ENCODE measurements at places on chromosomes 11 and 22.
A peak's percentile ranks its signal among the peaks of the same experiment; 100 is the strongest.

GRCh38 chr11:19200410-19201201 is 1.2 kb downstream of the CSRP3 start:
- no peak for ATAC-seq

GRCh38 chr11:58075781-58076180 is 45.0 kb downstream of the OR6Q1 start:
- no peak for ATAC-seq

GRCh38 chr22:31107178-31107893 is at the start of gene SELENOM:
Gene SELENOM (minus strand): TSS chr22:31107568. CDS start chr22:31107505, 63 bp downstream.
- peak; percentile 97 for ATAC-seq

DNA sequence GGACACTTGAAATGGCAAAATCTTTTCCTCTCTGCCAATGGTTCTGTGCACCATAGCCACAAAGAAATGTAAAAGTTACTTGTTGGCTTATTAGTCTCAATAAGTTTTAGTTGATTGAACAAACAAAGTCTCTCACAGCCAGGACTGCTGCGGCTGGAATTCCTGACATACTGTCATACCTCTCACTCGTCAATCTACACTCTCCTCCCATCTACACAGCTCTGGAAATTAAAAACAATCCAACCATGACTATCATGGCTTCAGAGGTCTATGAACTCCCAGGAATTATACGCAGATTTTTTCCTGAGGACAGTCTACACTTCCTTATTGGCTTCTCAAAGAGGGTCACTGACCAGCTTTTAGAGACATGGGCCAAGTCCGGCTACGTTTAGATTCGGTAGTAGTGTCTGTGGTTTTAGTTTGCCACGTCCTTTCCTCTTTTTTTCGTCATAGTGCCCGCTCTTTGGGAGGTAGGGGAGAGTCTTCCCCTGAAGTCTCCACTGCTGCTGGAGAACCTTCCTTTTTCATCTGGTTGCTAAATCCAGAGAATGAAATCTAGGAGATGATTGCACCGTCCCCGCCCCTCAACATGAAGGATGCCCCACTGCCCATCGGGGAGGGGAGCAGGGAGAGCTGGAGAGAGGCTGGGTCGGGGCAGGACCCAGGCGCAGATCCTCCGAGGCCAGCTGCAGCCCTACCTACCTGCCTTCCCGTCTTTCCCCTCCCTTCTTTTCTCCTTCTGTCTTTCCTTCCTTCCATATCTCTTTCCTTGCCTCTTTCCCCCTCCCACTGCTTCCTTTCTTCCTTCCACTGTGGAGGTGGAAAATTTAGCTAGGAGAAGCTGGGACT is 1.0 kb upstream of the PLEKHB1 start:
- ATAC-seq: no peak

GRCh38 chr11:11620921-11621572 is 758 bp downstream of the GALNT18 start:
- peak; percentile 33 for ATAC-seq

GRCh38 chr11:59559886-59560285 is 48.5 kb downstream of the OR4D9 start:
- no peak for ATAC-seq

DNA sequence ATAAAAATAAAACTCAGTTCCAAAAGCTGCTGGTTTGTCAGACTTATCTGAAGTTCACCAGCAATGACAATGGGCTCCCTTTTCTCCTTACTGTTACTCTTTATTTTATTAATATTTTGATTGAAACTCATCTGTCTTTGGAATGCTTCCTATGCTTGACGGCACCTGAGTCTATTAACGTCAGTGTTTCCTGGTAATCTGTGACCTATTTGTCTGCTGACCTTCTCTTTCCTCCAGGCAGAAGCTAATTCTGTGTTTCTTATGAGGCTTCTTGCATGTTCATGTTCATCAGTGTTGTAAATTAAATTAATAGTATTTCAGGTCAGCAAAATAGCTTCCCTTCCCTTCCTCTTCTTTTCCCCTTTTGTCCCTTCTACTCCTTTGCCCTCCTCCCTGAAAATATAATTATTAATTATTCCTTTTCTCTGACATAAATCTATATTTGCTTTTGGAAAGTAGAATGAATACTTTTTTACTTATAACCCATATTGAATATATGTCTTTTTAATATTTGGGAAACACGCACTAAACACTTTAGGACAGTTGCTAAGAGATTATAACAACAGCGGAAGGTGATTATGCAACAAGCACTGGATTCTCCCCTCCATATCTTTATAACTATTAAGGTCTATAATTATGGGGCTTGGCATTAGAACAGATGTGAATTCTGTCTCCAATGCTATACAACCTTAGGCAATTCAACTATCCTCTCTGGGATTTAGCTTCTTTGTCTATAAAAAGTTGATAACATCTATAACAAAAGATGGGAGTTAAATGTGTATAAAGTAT is 32.1 kb upstream of the PCF11 start:
- no peak for ATAC-seq

GRCh38 chr22:19488884-19489843 is 9.4 kb downstream of the CDC45 start:
- ATAC-seq: no peak

DNA sequence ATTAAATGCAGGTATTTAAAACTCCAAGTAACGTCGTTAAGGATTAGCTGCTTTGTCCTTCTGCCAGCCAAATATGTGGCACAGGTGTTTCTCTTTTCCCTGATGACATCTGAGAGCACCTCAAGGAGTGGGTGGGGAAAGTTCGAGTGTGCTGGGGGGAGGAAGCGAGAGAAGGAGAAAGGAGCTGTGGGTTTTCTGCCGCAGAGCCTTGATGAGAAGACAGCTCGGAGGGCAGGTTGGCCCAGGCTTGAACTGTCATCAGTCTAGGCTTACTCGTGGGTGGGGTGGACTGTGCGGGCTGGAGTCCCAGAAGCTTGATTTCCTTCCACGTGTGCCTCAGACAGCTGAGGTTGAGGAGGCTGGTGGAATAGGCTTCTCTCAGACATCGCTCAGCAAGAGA is 15.2 kb upstream of the SORL1-AS1 start:
- ATAC-seq: peak; percentile 38

DNA sequence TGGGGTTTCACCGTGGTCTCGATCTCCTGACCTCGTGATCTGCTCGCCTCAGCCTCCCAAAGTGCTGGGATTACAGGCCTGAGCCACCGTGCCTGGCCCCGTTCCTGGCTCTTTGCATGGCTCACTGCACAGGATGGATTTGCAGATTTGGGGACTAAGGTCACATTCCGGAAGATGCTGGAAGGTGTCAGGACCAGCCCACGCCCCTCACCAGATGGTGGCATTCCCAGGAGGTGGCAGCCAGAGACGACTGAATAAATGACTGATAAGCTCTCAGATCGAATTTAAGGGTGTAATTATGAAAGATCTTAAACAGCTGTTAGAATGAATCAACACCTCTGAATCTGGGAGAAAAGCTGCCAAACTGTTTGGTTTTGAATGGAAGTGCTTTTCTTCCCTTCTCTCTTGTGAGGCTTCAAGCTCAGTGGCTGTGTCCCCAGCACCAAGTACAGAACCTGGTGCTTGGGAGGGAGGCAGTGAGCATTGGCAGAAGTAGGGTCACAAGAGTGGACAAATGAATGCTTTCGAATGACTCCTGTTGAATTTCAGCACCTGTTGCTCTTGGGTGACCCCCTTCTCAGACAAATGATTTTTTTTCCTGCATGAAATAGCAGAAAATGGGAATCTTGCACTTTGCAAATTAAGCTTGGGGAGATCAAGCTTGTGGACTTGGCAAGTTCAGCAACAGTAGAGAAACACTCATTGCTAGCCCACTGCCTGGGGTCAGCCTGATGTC is 69.6 kb downstream of the KIAA1671 start:
- ATAC-seq: no peak

- ATAC-seq: no peak
Measured at GRCh38 chr22:41471568-41471967, 2.7 kb downstream of the ACO2 start.

DNA sequence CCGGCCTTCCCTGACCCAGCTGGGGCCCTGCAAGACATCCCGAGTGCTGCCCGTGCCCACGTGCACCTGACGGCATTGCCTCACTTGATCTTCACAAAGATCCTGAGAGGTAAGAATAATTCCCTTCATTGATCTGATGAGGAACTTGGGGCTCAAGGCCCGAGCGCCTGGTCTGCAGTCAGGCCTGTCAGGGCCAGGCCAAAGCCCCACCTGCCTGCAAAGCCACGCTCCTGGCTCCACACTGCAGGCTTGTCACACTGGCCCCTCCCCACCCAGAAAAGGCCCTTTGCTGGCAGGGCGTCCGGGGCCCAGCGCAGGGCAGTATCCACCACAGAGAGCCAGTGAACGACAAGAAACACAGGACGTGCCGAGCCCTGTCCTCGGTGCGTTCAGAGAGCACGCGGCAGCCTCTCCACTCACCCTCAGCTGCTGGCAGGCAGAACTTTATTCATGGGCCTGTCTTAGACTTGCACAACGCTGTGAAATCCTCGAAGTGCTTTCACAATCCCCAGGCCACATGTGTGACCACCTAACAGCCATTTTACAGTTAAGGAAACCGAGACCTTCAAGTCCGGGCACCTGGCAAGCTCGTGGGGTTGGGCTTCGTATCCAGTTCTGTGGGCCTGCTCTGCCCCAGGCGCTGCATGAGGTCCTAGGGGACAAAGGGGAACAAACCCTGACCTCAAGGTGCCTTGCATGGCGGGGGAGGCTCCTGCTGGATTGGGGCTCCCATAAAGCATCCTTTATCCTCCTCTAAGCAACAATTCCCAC is 14.8 kb downstream of the KIAA0930 start:
- ATAC-seq: no peak

DNA sequence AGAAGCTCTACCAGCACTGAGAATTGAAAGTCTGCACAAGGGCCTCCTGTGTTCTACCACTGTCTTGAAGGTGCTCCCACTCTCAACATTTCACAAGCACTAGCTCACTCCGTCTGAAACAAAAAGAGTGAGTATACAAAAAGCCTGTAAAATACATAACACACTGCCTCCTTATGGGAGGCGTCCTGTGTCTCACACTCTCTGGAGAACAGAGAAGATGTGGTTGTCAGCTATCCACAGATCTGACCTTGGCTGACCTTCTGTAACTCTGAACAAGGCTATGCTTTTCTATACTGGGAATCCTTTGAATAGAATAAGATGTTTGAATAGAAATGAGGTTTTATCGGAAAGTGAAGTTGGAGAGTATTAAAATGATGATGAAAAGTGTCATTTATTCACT is 171.3 kb upstream of the TMEM45B start:
- peak; percentile 12 for ATAC-seq

DNA sequence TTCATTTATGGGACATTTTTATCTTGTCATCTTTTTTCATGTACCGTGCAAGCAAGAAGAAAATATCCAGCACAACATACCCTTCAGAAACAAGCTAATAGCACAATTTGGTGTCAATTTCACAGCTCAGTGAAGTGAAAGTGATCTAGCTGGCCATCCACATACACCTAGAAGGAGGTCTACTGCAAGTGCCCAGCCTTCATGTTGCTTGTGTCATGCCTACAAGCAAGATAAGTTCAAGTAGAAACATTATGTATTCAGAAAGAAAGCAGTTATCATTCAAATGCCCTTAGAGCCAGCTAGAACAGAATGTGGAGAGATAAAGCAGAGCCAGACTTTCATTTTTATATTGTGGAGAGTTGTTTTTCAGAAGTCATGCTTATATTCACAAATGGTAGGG is 325.7 kb upstream of the PITPNB start:
- ATAC-seq: no peak

DNA sequence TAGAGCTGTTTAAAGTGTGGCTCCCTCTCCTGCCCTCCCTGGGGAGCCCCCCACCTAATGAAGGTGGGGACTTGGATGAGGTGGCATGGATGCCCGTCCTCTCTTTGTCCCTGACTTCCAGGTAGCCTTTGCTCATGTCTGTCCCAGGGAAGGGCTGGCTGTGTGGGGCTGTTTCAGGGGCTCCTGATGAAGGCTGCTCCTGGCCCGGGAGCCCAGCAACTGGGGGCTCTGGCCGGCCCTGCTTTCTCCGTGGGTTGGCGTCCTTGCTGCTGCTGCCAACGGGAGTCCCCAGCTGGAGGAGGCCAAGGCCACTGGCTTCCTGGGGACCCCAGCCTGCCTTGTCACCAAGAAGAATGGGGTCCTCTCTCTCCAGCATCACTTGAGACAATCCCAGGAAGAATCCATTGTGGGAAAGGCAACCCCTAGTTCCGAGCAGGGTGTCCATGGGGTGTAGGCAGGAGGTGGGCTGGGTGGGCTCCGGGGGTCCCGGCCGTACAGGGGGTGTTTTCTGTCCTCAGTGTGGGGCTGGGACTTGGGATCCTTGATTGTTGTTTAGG is 13.2 kb downstream of the GRAMD4 start:
- no peak for ATAC-seq

- no peak for ATAC-seq
Measured at GRCh38 chr11:96169250-96169649, 173.7 kb downstream of the MAML2 start.

GRCh38 chr11:109667719-109668118 is 245.7 kb downstream of the C11orf87 start:
- ATAC-seq: no peak

GRCh38 chr11:19436932-19437331 is 196.2 kb upstream of the E2F8 start:
- no peak for ATAC-seq
